Gastroesophageal sphincter (tissue), 4 donors: ENCODE measurements at places on chromosomes 11 and 22. TPM values are rescaled to one million over a fixed set of nuclear protein-coding genes. Genes with fewer than 3 reads are reported as not detected.

GRCh38 chr22:47627556-47628253, 865.3 kb downstream of the TBC1D22A start:
- ATAC-seq, result no peak

DNA sequence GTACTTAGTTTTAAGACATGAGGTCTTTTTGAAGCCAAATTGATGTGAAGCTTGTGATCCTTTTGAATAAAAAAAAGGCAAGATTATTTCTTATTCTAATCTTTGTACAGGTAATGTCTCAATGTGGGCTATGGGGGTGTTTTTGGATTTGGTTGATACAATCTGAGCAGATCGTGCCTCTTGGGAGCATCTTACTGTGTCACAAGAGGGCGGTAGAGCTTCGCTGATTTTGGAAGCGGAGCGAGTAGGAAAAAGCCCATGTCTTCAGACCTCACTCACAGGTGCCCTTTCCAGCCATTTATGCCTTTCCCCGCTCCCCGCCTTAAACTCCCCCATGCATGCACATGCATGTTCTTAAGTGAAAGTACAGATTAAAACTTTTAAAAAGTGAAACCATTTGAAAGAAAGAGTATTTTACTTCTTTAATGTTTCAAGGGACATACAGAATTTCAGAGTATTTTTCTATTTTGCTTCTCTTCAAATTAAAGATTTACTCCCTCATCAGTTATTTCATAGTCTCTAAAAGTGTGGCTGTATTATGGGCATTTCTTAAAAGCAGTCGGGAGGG, 18.8 kb downstream of the DDX25 start:
- peak; percentile 79 for ATAC-seq

GRCh38 chr11:37323843-37324242, 725.8 kb upstream of the RAG2 start:
- no peak for ATAC-seq

The ENTHD1 gene
- total RNA-seq, result not detected

GRCh38 chr22:42601879-42602465, 12.7 kb downstream of the POLDIP3 start:
- no peak for ATAC-seq

DNA sequence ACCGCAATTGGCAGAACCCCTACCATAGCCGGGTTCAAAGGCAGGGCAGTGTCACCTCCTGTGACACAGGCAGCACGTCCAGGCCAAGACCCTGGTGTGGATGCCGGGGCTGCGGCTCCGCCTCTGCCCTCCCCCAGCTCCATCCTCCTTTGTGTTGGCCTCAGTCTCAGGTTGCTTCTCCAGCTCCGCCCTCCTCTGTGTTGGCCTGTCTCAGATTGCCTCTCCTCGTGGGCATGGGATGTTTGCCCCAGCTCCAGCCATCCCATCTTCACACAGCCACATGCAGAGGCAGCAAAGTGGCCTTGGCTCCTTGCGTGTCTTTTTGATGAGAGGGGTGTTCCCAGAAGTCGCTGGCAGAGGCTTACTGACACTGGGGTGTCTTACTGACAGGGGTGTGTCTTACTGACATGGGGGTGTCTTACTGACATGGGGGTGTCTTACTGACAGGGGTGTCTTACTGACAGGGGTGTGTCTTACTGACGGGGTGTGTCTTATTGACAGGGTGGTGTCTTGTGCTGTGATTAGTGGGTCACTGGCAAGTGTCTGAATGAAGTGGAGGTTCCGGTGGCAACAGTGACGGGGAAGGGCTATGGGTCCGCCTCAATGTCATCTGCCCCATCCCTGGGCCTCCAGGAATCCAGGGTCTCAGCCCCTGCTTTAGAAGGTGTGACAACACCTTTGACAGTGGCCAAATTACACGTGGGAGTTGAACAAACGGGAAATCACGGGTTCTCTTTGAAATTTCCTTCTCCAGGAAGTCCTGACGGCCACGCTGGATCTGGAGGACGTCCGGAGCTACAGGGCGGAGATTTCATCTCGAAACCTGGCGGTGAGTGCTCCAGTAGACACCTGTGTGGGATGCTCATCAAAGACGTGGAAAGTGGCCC, 24.9 kb downstream of the NADSYN1 start:
- no peak for ATAC-seq

The CREB3L1 gene
- total RNA-seq, result 1.4 TPM

The BIRC3 gene
- total RNA-seq, result 10.6 TPM

The SYT7 gene
- total RNA-seq, result 1.8 TPM

The OR2AT4 gene
- total RNA-seq, result not detected

DNA sequence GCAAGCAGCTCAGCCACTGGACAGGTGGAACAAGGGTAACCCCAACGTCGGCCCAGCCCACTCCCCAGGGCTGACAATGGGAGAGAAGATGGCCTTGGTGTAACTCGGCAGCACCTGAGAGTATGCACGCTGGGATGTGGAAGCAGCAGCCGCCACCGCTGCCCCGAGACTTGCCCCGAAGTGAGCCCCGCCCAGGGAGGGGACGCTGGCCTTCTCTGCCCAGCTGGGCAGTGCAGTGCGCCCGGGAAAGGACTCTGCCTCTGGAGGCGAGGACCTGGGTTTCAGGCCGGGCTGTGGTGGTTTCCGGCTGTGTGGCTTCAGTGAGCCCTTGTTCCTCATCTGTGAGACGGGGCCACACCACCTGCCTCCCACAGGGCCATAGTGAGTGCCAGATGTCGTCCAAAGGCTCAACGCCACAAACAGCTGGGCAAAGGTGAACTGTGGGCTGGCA, 8.6 kb upstream of the POLDIP3 start:
- no peak for ATAC-seq

DNA sequence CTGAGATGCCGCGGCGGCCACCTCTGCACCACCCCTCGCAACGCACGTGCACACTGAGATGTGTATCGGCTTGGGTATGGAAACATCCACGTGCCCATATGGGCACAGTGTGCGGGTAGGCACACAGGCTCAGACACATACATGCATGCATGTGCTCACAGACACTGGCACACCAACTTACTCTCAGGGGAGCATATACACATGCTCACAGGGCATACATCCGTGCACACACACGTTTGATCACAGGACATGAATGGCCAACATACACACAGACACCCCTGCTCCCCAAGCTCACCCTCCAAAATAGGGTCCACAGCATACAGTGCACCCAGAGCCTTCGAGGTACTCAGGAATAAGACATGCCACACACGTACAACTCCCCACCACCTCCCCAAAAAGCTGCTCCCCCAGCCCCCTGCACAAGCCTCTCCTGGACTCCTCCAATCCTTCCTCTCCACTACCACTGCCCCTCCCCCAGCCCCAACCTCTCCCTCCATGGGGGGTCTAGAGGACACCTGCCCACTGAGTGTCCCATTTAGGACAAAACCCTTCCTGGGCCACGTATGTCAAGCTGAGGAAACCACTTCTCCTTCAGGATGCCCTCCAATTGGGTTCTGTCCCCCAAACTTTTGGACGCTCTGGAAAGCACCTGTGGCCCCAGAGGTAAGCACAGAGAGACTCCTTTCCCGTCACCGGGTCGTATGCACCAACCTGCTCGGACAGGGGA, 53.1 kb downstream of the SLC22A12 start:
- peak; percentile 16 for ATAC-seq

The IFT27 gene
- 16.3 TPM for total RNA-seq

DNA sequence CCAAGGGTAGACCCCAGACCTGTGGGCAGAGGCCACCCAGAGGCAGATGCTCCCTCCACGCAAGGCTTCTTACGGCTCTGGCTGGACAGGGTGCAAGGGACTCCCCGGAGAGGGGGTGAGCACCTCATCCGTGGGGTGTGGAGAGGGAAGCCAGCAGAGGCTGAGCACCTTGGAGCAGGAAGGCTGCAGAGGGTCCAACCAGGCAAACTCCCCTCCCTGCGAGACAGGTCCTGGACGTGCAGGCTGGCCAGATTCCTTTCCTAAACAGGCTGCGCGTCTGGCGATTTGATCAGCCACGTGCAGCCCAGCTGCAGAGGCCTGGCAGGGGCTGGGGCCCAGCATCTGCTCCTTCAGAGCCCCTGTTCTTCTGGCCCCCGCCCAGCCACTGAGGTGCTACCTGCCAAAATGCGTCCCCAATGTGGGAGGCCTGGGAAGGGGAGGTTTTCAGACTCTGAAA, 49.3 kb downstream of the WNT11 start:
- ATAC-seq, result no peak

The MRGPRE gene
- not detected for total RNA-seq

GRCh38 chr11:14751975-14752407, 108.4 kb downstream of the PDE3B start:
- ATAC-seq, result no peak

DNA sequence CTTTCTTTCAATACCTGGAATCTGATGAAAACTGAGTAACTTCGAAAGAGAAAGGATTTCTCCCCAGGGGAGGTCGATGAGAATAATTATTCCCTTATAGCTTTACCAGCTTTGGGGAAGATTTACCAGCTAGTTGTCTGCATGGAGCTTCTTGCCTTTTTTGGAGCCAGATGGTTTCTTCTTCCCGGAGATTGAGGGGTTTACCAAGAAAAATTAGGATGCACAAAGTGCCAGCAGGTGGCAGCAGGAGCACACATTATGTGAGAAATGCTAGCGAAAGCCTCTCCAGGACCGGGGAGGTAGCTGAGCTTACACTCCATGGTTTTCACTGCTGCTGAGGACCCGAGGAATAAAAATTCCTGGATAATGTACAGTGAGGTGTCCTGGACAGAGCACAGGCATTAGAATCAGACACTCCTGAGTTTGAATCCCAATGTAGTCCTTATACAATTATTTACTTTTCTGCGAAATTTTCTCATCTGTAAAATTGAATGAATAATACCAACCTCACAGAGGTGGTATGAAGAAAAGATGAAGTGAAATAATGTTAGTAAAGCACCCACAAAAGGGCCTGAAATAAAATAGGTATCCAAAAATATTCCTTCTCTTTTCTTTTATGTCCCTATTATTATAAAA, 46.0 kb upstream of the PARVA start:
- peak; percentile 79 for ATAC-seq

The SOX6 gene
- total RNA-seq, result 21.9 TPM

The CTSF gene
- 65.1 TPM for total RNA-seq

The GLB1L3 gene
- total RNA-seq, result not detected

DNA sequence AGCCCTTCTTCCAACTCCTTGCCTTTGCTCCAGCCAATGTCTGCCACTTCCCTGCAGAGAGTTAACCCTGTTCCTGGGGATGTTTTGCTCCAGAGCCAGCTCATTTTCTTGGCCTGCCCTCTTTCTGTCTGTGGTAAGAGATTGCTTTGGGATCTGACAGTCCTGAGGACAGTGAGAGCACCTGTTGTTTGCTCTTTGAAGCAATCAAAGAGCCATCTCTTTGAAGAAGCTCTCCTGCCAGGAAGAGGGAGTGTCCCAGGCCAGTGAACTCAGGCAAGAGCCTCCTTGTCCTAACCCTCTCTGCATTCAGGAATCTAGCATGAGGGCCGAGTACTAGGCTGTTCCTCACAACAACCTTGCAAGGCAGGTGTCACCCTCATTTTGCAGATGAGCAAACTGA, 42.2 kb downstream of the TRAF6 start:
- ATAC-seq, result no peak

DNA sequence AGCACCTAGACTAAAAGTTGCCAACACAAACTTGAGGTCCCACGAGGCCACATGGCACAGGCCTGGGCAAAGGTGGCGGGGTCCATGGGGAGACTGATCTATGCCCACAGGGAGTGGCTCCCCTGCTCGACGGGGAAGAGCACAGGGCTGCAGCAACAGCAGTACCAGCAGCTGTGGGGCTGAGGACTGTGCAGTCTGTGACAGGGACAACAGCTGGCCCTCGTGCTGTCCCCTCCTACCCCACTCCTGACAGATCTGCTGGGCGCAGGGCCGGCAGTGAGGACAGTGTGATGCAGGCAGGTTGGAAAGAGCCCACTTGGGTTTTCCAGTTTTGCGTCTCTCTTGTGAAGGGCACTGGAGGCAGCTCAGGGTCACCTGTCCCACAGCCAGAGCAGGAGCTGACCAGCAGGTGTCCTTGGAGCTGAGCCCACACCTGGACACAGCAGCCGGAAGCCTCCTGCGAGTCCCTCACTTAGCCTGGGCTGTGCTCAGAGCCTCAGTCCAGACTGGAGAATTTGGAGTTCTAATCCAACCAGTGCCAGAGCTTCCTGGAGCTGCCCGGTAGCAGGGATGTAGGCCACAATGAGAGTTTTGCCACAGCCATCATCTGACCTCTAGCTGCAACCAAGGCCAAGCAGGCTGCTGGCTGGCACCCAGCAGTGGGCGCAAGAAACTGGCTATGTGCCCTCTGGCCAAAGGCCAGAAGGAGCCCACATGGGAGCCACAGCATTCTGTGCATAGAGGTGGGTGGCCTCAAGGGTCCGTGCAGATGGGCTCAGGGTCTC, 3.6 kb upstream of the GAS2L1 start:
- ATAC-seq, result no peak

The HPX gene
- 0.31 TPM for total RNA-seq

DNA sequence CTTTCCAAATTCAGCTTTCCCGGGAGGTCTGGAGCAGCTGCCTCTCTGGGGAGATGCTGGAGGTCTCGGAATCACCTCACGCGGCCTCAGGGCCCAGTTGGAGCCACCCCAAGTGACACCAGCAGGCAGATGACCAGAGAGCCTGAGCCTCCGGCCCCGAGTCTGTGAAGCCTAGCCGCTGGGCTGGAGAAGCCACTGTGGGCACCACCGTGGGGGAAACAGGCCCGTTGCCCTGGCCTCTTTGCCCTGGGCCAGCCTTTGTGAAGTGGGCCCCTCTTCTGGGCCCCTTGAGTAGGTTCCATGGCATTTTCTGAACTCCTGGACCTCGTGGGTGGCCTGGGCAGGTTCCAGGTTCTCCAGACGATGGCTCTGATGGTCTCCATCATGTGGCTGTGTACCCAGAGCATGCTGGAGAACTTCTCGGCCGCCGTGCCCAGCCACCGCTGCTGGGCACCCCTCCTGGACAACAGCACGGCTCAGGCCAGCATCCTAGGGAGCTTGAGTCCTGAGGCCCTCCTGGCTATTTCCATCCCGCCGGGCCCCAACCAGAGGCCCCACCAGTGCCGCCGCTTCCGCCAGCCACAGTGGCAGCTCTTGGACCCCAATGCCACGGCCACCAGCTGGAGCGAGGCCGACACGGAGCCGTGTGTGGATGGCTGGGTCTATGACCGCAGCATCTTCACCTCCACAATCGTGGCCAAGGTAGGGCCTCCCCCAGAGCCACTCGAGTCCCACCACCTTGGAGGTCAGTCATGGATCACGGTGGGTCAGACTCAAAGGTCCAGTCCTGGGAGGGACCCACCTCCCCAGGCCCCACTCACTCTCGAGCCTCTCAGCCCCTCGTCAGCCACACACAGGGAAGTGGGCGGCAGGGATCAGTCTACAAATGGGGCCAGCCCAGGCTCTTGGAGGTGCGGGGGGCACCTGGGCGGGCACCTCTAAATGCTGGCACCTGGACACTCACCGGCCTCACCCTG, 525 bp downstream of the SLC22A12 start:
- ATAC-seq, result no peak

The CSF2RB gene
- total RNA-seq, result 12.0 TPM
